Activated T-cell treated with anti-CD3 and anti-CD28 coated beads for 1 hour (primary cell): ENCODE measurements at places on chromosomes 5 and 9.

GRCh38 chr5:176810687-176811501, 535 bp downstream of the UNC5A start:
- DNase-seq = no peak

GRCh38 chr5:343461-344401, 22.2 kb downstream of the AHRR start:
- peak; percentile 23 for DNase-seq

- DNase-seq = no peak
These were observed at the start of gene AK1 for GRCh38 chr9:127877566-127877998. Gene AK1 (minus strand): TSS chr9:127877675. CDS start chr9:127874617, 3,058 bp downstream.

GRCh38 chr5:50352382-50352781, 88.7 kb downstream of the EMB start:
- DNase-seq = no peak

- no peak for DNase-seq
These were observed 23.1 kb downstream of the SLC36A3 start for GRCh38 chr5:151280443-151280842.

DNA sequence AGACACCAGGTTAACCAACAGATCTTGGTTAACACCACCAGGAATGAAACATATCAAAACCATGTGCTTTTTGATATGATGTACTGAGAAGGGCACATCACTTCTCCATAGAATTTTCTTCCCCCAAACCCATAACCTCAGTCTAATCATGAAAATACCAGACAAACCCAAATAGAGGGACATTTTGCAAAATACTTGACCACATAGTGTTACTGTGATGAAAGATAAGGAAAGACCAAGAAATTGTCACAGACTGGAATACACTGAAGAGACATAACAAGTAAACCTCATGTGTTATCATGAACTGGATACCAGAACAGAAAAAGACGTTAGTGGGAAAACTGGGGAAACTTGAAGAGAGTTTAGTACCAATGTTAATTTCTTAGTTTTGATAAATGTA, 74.9 kb upstream of the VCAN start:
- DNase-seq = no peak

GRCh38 chr9:130791303-130791894, 43.7 kb upstream of the ABL1 start:
- DNase-seq = no peak

DNA sequence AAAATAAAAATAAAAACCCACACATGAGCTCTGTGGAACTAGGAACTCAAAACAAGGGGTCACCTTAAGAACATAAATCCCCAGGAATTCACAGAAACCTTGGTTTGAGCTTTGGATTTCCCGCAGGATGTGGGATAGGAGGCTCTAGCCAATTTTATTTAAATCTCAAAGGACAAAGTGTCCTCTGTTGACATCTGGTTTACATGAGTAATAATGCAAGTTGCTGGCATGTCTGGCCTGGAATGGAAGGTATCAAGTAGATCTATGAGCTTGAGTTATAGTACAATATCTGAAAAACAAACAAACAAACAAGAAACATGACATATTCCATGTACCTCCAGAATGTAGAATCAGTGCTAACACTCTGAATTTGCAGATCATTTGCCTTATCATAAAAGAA, 94.2 kb upstream of the SLIT3 start:
- DNase-seq = no peak

GRCh38 chr5:124140060-124140459, 606.4 kb downstream of the ZNF608 start:
- DNase-seq = no peak

DNA sequence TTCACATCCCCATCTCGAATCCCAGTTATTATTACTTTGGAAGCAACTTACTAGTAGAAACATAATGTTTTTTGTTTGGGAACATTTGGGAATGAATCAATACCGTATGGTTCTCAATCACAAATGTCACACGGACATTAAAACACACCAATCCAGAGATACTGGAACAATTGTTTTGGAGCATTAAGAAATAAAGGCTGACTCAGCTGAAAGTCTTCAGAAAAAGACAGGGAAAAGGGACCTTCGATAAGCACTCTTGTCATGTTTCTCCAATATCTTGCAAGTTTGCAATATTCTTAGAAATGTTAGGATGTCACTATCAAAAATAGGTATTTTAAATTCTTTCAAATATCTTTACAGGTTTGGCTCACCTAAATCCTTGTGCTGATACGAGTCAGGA, 362.4 kb downstream of the CETN3 start:
- DNase-seq = no peak

DNA sequence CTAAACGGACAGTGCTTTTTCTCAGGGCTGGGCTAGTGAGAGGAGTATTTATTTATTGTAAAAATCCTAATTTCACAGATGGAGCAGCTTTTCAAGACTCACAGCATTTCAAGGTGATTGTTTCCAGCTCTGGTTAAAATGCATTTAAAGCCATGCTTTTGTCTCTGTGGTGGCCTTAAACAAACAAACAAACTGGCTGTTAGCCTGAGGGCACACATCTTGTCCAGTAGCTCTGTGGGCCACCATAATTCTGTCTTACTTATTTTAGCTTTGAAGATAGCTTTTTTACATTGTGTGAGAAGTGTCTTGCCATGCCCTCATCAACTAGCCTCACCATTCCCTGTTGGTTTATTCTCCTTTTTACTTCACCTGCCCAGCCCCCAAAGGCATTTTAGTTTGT, 218.2 kb downstream of the PSAT1 start:
- no peak for DNase-seq

GRCh38 chr9:77965445-77966123, 66.0 kb downstream of the GNAQ start:
- DNase-seq = no peak

DNA sequence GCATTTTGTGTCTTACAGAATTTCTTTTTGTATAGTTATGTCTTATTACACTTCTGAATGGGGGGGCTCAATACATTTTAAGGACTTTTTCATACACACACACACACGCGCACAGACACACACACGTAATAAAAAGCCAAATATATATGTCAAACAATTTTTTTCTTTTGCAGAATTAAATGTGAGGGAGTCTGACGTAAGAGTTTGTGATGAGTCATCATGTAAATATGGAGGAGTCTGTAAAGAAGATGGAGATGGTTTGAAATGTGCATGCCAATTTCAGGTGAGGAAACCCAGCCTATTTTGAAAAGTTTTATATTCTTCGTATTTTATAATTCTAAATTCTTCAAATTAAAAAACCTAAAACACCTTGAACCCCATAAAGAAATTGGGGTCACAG, 25.6 kb downstream of the TMEFF1 start:
- no peak for DNase-seq

DNA sequence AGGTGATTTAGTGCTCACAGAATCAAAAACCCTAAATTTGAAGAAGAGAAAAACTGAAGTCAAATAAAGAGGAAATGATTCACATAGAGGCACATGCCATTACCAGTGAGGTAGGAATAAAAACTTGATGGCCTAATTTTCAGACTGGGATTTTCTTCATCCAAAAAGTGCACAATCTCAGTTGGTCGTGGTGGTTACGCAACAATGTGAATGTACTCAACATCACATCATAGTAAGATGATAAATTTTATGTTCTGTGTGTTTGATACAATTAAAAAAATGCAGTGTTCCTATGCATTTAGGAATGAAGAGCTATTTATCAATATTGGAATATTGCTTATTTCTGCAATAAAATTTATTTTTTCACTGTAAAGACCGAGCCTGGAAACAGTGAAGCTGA, 60.7 kb downstream of the SV2C start:
- no peak for DNase-seq

- DNase-seq = no peak
These were observed 2.7 kb upstream of the APBA1 start for GRCh38 chr9:69674716-69675438.

- DNase-seq = peak; percentile 4
These were observed 44.7 kb upstream of the NDFIP1 start for GRCh38 chr5:142063878-142064331.

- DNase-seq = no peak
These were observed 193.3 kb downstream of the PALM2AKAP2 start for GRCh38 chr9:109973336-109973735.

DNA sequence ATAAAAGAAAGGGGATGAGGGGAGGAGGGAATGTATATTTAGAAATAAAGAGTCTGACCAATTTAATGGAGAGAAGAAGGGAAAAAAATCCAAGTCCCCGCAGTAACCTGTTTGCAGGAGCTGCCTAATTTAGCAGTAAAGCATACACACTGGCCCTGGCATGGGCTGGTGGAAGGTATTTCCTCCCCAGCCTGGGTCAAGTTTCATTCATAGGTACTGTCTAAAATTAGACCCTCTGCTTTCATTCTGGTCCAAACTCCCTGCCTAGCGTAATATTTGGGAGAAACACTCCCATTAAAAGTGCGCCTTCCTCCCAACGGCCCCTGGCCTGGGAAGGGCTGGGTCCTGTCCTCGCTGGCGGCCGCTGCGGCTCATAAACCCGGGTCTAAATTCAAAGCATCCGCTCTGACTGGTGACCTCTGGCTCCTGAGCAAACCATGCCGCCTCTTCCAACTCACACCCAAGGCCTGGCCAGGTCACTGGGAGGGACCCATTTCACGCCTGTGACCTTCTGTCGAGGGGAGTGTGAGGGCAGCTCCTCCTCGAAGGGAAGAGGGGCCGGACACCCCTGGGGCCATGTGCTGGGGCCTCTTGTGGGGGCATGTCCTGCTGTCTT, 123.2 kb downstream of the FGF18 start:
- DNase-seq = no peak

- DNase-seq = no peak
These were observed 79.0 kb upstream of the ZNF608 start for GRCh38 chr5:124825250-124825982.

DNA sequence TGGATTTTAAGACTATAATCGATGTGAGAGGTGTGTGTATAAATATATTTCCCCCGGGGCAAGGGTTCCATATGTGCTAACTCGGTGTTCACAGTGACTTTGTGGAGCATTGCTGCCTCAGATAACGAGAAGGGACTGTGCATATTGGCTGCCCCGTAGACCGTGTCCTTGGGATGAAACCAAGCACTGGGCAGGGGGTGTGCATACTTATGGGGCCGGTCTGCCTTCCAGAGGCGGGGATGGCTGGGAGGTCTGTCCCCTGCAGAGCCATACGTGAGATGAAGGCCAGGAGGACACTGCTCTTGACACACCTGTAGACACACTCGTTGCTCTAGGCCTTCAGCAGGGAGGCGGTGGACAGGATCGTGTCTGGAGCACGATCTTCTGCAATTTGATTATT, 56.0 kb upstream of the ZNF354A start:
- DNase-seq = no peak

- no peak for DNase-seq
These were observed 62.8 kb upstream of the STC2 start for GRCh38 chr5:173391031-173391430.

DNA sequence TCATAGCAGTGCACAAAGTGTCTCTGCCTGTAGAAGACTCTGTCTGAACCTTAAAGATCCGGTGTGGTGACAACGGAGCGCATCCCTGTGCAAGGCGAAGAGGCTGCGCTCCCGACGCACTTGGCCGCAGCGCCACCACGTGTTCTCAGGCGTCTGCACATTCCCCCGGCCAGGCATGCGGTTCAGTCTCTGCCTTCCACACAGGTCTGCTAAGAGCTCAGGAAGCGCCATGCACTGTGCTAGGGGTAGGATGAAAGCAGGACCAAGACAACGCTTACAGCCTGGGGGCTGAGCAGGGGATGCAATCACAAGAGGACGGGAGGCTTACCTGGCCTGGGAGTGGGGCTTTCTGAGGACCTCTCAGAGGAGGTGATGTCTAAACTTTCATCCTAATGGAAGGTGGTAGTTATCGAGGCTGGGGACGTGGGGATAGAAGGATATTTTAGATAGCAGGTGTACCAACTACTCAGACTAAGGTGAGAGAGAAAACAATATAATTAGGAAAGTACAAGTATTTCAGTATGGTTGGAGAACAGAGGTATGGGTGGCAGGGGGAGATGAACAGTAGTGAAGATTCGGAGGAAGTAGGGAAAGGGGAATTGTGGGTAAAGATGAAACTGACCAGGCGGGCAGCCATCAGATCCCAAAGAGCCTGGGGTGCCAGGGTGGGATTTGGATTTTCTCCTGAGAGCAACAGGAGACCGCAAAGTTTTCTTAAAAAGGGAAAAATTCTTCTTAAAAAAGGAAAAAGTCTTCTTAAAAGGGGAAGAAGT, 13.3 kb downstream of the CAPSL start:
- peak; percentile 79 for DNase-seq

DNA sequence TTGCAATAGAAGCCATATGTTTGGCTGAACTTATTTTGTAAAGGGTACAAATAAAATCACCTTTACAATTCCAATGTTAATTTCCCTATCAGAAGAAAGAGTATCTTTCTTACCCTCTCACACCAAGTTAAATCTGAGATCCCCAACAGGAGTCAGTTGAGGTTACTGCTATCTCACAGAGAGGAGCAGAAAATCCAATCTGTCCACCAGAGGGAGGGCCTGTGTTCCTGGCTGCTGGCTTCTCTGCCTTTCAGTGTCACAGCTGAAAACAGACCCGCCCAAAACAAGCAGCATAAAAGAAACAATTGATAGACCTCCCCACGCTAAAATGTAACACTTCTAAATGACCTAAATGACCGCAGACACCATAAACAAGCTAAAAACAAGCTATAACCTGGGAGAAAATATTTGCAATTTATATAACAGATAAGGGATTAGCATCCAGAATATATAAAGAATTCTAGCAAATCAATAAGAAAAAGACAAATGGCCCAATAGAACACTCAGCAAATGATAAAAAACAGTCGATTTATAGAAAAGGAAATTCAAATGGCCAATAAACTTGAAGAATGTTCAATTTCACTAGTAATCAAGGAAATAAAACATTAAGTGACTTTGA, 24.5 kb upstream of the MVB12B start:
- peak; percentile 35 for DNase-seq

DNA sequence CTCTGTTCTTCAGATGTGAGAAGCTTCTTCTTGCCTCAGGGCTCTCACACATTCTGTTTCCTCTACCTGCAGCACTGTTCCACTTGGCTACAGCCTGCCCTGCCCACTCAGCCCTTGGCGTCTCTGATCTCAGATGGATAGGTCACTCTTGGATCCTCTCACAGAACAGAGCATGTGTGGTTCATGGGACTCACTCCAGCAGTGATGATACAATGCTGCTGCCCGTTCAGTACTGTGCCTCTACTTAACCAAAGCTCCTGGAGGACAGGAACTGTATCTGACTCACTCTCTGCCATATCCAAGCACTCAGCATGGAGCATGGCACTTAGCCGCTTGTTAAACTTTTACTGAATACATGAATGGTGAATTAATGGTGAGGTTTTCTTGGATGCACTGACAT, 3.4 kb upstream of the SPINK4 start:
- DNase-seq = no peak

GRCh38 chr9:126420135-126420534, 93.5 kb downstream of the MVB12B start:
- no peak for DNase-seq

GRCh38 chr5:81400375-81400774, 6.4 kb upstream of the ACOT12 start:
- no peak for DNase-seq
